ENCODE measurements at places on chromosomes 3 and 15. TPM values are rescaled to one million over a fixed set of nuclear protein-coding genes. Genes with fewer than 3 reads are reported as not detected.

MYL3 gene
- total RNA-seq: 4.2 TPM

RNF111 gene
- total RNA-seq: 10.4 TPM

ZNF660 gene
- total RNA-seq: 2.5 TPM

AEN gene
- total RNA-seq: 61.9 TPM

PLOD2 gene
- total RNA-seq: 31.0 TPM

BFSP2 gene
- total RNA-seq: not detected

TMEM158 gene
- 5.0 TPM for total RNA-seq

ACAN gene
- not detected for total RNA-seq

HIGD2B gene
- not detected for total RNA-seq

GPR15 gene
- not detected for total RNA-seq

MKRN3 gene
- not detected for total RNA-seq

SLC28A2 gene
- total RNA-seq: not detected

TRIM42 gene
- not detected for total RNA-seq

AGTR1 gene
- total RNA-seq: 0.14 TPM

GOLGA6L7 gene
- total RNA-seq: not detected

CACNA2D2 gene
- total RNA-seq: 0.14 TPM

COL8A1 gene
- total RNA-seq: 60.5 TPM

ADAMTSL3 gene
- 0.58 TPM for total RNA-seq

PLCH1 gene
- 3.2 TPM for total RNA-seq

POU1F1 gene
- not detected for total RNA-seq

GPR176 gene
- total RNA-seq: 35.4 TPM

GOLGA8G gene
- total RNA-seq: not detected

CSK gene
- total RNA-seq: 35.2 TPM

ERC2 gene
- 2.7 TPM for total RNA-seq

ITIH1 gene
- total RNA-seq: not detected

Data from epithelial cell of proximal tubule (primary cell).